ENCODE measurements at places on chromosomes 7 and 10.
A peak's percentile ranks its signal among the peaks of the same experiment; 100 is the strongest.

GRCh38 chr7:36312064-36312914 is 77.4 kb upstream of the ANLN start:
- peak; percentile 6 for DNase-seq

GRCh38 chr10:108515821-108516220 is 1351.3 kb upstream of the SORCS1 start:
- DNase-seq: no peak

DNA sequence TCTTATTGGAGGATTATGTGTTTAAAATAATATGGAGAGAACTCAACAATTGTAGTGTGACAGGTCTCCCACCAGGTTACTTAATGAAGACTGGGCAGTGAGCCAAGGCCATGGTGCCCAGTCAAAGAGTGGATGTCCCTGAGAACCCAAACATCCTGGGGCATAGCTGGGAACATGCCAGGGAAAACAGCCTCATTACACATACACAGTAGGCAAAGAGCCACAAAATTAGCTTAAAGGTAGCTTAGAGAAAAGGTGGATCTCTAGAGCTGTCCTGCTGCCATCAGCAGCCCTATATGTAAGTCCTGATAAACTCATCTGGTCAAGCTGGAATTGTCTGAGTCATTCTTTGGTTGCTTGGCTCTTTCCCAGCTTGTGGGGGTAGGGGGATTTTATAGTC is 287.8 kb downstream of the PHF14 start:
- DNase-seq: no peak

DNA sequence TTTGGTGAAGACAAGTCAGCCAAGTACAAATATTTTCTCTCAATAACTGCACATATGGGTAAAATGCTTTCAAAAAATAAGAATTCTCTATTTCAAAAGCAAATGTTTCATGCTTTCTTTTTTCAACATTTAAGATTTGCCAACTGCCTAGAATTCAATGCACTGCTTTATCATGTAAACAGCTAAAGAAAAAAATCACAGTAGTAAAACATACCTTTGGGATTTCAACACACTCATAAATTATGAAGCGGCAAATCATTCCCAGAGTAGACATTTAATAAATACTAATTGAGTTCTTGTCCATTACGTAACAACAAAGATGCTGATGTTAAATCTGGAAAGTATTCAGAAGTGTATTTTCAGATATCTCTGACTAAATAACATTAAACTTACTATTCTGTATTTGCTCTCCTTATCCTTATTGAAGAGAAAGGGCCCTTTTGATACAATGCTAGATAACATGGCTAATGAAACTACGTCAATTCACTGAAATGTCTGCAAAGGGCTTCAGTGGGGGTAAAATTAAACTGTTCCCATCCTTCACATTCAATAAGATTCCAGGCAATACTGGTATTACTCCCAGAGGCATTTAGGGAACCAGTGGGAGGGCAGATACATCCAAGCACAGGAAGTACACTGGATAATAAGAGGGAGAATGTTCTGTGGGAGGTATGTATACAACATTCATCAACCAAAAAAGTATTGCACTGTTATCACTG is 13.9 kb downstream of the NAPEPLD start:
- no peak for DNase-seq

DNA sequence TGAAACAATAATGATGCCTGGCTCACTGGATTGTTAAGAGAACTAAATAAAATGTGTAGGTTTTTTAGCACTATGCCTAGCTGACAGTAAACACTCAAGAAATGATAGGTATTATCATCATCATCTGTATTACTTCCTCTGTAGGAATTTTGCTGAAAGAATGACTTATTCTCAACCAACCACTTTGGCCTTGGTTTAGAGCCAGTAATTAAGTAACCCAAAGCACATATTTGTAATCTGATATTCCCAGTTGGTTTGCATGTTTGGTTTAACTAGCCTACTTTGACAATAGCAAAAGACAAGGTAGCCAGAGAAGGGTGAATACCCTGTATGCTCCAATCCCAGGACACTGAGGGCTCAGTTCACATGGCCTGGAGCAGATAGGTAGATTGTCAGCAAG is 34.4 kb downstream of the BCAP29 start:
- DNase-seq: no peak

DNA sequence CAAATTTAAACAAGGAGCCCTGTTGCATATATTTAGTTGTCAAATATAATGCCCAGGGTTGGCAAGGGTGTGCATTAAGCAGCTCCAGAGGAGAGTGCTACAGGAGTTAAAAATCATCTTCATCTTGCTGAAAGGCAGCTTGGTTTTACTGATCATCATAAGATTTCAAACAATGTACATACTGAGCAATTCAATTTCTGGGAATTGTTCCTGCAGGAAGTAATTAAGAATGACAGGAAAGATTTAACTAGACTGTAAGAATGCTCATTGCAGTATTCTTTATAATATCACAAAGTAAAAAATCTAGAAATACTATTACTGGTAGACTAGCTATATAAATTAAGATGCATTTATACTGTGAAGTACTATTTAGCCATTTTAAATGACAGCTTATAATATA is 153.6 kb downstream of the DYNC1I1 start:
- no peak for DNase-seq

GRCh38 chr7:118846977-118847376 is 622.5 kb downstream of the ANKRD7 start:
- DNase-seq: no peak

GRCh38 chr7:191105-191980 is 1.0 kb upstream of the FAM20C start:
- no peak for DNase-seq

DNA sequence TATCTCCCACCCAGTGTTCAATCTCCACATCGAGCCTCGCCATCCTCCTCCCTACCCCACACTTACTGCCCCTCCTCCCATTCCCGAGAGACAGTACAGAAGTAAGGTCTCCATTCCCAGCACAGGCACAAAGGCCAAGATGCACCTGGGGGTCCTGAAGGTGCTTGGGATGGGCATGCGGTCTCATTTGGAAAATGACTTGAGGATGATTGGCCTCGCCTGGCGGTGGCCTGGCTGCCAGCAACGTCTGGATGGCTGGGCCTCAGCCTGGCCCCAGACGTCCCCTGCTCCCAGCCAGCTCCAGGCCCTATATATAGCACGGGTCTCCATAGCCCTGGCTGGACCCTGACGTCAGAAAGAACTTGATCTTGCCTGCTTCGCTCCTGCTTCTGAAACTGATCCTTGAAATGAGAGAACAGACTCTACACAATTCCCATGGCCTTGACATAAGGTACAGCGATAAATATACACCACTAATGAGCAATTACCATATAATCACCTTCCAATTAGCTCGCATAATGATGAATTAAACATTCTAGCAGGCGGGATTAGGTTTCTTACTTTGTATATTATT is 11.8 kb downstream of the EMX2 start:
- no peak for DNase-seq

DNA sequence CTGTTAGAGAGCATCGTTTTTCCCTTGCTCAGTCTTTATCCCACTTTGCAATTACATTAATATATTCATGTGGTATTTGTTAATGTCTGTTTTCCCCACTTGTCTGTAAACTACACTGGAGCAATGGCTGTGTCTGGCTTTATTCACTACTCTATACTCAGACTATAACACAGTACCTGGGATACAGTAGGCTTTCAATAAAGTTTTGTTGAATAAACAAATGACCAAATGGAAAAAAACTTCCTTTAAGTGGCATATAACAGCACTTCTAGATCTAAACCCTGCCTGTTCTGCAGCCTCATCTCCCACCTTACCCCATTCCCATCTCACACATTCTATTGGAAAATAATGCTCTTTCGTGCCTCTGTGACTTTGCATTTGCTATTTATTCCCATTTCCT is 57.3 kb upstream of the SPOCK2 start:
- no peak for DNase-seq

DNA sequence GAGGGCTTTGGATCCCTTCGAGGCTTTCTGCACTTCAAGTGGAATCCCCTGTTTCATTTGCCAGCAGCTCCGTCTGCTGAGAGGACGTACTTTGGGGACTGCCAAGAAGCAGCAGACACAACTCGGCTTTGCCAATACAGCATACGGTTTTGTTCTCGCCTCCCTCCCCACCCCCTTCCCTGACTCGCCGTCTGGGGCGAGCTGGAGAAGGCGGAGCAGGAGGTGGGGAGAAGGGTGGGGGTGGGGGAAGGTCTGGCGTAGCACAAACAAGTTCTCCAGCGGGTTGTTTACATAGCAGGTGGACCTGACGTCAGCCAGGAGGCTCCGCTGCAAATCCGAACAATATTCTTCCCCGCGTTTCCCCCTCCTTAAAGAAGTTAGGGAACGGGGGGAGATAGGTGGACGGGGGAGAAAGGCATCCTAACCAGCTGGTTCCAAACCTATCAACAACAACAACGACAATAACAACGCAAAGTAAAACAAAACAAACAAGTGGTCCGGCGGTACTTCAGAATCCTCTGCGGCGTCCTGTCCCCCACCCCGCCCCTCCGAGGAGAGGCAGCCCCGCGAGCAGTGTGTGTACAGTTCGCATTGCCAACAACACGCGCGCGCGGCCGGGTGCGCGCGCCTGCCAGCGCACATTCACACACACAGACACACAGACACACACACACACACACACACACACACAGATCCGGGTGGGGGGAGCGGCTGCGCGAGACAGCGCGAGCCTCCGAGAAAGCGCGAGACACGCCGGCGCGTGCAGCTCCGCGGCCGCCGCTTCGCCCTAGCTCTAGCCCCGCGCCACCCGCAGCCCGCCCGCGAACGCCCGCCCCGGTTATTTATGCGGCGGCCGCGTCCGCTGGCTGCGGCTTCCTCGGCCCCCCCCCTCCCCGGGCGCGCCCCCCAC is 167.0 kb upstream of the PPP1R3A start:
- DNase-seq: no peak

- DNase-seq: no peak
Observed at GRCh38 chr10:34687434-34688210, 127.5 kb downstream of the PARD3 start.

- no peak for DNase-seq
Observed at GRCh38 chr10:104104926-104105325, 17.0 kb upstream of the SFR1 start.

DNA sequence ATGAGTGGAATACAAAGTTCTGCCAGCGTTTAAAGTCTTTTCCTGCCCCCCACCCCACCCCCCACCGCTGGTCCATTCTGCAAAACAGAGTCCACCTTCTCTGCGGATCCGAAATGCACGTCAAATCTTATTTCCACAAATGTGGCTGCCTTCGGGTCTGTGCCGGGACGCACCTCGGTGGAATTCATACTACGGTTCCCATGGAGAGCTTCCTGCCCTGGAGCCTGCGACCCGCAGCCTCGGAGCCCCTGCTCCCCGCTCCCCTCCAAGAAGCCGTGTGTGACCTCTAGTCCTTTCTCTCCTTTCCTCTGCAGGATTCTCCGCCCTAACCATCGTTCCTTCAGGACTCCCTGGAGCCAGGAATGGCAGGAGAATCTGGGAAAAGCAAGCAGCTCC is 12.5 kb upstream of the CALML5 start:
- DNase-seq: no peak

DNA sequence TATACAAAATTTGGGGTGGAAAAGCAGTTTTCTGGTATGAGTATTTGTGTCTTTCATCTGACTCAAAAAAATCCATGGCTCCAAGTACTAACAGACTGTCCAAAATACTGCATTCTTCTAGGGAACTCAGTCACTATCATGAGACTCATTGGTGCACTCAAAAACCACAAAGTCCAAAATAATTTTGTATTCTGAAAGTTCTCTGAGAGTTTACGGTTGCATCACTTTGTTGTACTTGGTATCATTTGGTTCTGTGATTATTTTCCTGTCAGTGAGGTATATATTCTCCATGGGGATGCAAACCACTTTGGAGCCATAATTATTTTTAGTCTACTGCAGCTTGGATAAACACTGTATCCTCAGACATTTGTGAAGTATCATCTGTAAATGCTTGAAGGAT is 28.0 kb upstream of the CABCOCO1 start:
- no peak for DNase-seq

DNA sequence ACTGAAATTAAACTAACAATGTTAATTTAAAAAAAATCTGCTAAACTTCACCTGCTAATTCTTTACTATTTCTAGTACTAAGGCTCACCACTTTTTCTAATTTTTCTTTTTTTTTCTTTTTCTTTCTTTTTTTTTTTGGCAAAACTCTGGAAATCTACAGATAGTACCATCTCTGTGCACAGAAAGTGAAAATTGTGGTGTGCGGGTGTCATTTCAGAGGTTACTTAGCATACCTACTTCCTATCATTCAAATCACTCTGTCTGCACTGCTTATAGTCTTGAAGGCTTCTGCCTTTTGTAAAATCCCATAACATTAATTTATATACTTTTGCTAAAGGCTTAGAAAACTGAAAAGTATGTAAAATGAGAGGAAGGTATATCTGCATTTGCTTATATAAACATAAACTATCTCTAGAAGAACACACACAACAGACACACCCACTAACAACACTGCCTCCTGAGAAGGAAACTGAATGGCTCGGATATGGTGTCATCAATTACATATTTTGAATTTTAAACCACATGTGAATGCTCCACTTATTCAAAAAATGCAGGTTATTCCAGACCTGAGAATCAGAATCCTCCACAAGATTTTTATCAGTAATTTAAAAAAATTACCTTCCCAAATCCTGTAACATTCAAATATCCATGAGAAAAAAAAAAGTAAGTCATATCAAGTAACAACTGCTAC is 229.5 kb downstream of the PARD3 start:
- DNase-seq: no peak

- no peak for DNase-seq
Observed at GRCh38 chr7:128011131-128011661, 20.0 kb downstream of the LRRC4 start.

GRCh38 chr10:62691336-62691735 is 113.2 kb upstream of the ADO start:
- no peak for DNase-seq

GRCh38 chr7:13841284-13841683 is 148.2 kb downstream of the ETV1 start:
- DNase-seq: no peak

DNA sequence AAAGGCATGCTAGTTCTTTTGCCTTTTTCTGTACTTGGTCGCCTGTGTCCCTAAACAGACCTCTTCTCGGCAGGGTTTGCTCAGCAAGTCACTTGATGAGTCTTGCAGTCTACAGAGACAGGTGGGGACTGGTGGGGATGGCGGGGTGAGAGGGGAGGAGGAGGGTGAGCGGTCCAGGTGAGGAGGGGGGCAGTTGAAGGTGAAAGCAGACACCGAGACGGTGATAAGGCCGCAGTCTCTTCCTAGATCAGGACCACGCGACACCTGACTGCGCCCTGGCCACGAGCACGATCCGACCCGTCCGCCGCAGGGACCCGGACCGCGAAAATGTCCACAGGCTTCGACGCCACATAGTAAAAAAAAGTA is 566 bp downstream of the ASNS start:
- DNase-seq: peak; percentile 26

- DNase-seq: no peak
Observed at GRCh38 chr10:79335470-79336235, 11.6 kb upstream of the PPIF start.
